ENCODE measurements at places on chromosomes 1 and 21.
A peak's percentile ranks its signal among the peaks of the same experiment; 100 is the strongest.

DNA sequence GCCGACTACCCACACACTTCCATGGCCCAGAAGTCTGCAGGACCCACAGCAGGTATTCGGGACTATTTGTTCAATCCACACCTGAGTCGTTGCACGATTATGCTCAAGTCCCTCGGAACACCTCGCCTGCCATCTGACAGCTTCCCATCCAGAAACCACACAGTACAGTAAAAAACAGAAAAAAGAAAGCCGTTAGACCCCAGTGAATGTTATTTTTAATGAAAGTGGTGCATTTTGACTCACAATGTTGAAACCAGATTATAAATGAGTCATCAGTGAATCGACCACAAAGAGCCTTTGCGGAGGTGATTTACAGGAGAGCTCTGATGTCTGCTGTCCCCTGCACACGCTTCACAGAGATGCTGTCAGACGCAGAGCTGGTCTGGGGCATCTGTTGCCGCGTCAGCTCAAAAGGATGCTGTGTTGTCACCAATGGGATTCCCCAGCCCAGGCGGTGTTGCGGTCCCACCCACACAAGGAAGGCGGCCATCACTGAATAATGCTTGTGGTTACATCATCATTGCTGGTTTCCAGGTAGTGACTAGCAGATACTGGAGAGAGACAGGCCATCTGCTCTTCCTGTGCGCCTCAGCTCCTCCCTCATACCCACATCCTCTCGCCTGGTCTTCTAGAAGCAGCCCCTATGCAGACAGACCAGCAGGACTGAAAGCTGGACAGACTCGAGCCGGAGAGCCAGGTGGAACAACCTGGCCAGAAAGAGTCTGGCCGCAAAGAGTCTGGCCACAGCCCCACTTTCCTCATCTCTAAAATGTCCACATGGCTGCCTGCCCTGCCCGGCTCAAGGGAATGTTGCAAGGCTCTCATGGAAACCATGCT lies 116.8 kb downstream of the TOMM20 start:
- no peak for DNase-seq

GRCh38 chr21:46454634-46455390 lies 3.9 kb upstream of the DIP2A start:
- DNase-seq, result no peak

GRCh38 chr1:195105281-195105680 lies 1503.0 kb downstream of the KCNT2 start:
- no peak for DNase-seq

- DNase-seq, result peak; percentile 78
Measured at GRCh38 chr1:203038891-203039608, 12.8 kb downstream of the PPFIA4 start.
